Chondrocyte (in vitro differentiated cells): ENCODE measurements at places on chromosomes 7 and 10. TPM values are rescaled to one million over a fixed set of nuclear protein-coding genes. Genes with fewer than 3 reads are reported as not detected.

GRCh38 chr10:88260329-88261051, 322.6 kb downstream of the RNLS start:
- H3K27me3 ChIP-seq, result no peaks in the 10 kb centered on the region
- DNase-seq, result no peak
- H3K36me3 ChIP-seq, result no peaks in the 10 kb centered on the region
- peaks cover 7% of the 10 kb centered on the region for H3K4me1 ChIP-seq

- no peaks in the 10 kb centered on the region for H3K36me3 ChIP-seq
- no peak overlapping the region for H3K4me3 ChIP-seq
- DNase-seq, result no peak
- H3K27ac ChIP-seq, result no peak overlapping the region
- peaks cover 36% of the 10 kb centered on the region for H3K4me1 ChIP-seq
- H3K27me3 ChIP-seq, result no peaks in the 10 kb centered on the region
These were observed 494.0 kb downstream of the TNS3 start for GRCh38 chr7:47087866-47088265.

GRCh38 chr10:63083904-63084689, 49.0 kb upstream of the NRBF2 start:
- H3K27me3 ChIP-seq, result no peaks in the 10 kb centered on the region
- peaks cover 1% of the 10 kb centered on the region for H3K36me3 ChIP-seq
- DNase-seq, result no peak
- H3K27ac ChIP-seq, result peak overlapping the region; percentile 86

- no peak overlapping the region for H3K27ac ChIP-seq
- no peak overlapping the region for H3K4me3 ChIP-seq
- H3K4me1 ChIP-seq, result peaks cover 23% of the 10 kb centered on the region
- no peak for DNase-seq
These were observed 67.7 kb downstream of the COL13A1 start for GRCh38 chr10:69869291-69869961.

DNA sequence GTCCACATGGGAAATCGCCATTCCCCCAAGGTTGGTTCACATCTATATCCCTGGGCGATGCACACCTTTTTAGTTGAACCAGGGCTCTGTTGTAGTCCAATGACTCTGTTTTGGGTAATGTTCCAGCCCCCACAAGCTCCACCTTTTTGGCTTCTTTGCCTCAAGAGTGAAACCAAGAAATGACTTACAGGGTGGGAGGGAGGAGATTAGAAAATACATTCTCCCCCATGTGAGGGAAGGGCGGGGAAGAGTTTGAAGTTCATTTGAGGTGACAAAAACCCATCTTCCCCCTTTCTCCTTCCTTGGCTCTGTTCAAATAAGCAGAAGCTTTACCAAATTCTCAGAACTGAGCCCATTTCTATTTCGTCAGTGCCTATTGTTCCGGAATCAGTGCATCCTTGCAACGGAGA, 82.8 kb downstream of the GATA3 start:
- no peaks in the 10 kb centered on the region for H3K36me3 ChIP-seq
- no peak overlapping the region for H3K4me3 ChIP-seq
- no peaks in the 10 kb centered on the region for H3K4me1 ChIP-seq
- H3K27ac ChIP-seq, result no peak overlapping the region
- no peak for DNase-seq
- peaks cover 4% of the 10 kb centered on the region for H3K27me3 ChIP-seq

- DNase-seq, result no peak
- peaks cover 44% of the 10 kb centered on the region for H3K4me1 ChIP-seq
- H3K27ac ChIP-seq, result no peak overlapping the region
- no peak overlapping the region for H3K4me3 ChIP-seq
These were observed 76.5 kb downstream of the AUTS2 start for GRCh38 chr7:69674701-69675182.

- no peak overlapping the region for H3K27ac ChIP-seq
- no peaks in the 10 kb centered on the region for H3K27me3 ChIP-seq
- no peak overlapping the region for H3K4me3 ChIP-seq
- no peak for DNase-seq
These were observed 20.0 kb downstream of the AKR1D1 start for GRCh38 chr7:138095972-138096935.

- H3K27me3 ChIP-seq, result no peaks in the 10 kb centered on the region
- H3K4me1 ChIP-seq, result peaks cover 36% of the 10 kb centered on the region
- no peaks in the 10 kb centered on the region for H3K36me3 ChIP-seq
- H3K27ac ChIP-seq, result no peak overlapping the region
- DNase-seq, result no peak
- H3K4me3 ChIP-seq, result no peak overlapping the region
These were observed 3.1 kb upstream of the ARID5B start for GRCh38 chr10:61898435-61898778.

GRCh38 chr7:69687739-69688433, 89.6 kb downstream of the AUTS2 start:
- H3K4me3 ChIP-seq, result no peak overlapping the region
- peaks cover under 1% of the 10 kb centered on the region for H3K4me1 ChIP-seq
- no peaks in the 10 kb centered on the region for H3K27me3 ChIP-seq
- no peaks in the 10 kb centered on the region for H3K36me3 ChIP-seq
- H3K27ac ChIP-seq, result no peak overlapping the region

DNA sequence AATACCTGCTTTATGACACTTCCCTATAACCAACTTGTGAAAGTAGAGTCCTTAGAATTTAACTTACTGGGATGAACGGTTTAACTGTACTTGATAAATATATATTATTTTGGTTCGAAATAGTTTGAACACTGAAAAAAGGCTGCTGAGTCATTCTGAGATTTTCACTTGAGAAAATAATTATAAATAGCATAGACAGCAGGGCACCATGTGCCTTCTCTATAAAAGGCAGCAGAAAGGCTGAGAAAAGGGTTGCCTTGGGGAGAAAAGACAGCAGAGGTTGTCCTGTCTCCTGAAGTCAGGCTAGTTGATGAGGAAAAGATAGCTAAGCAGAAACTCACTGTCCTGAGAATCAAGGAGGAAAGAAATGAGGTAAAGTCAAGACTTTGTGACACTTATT, 92.4 kb downstream of the CTTNBP2 start:
- H3K4me3 ChIP-seq, result no peak overlapping the region
- DNase-seq, result no peak
- H3K36me3 ChIP-seq, result peaks cover 1% of the 10 kb centered on the region
- H3K4me1 ChIP-seq, result peaks cover 22% of the 10 kb centered on the region
- H3K27ac ChIP-seq, result peak overlapping the region; percentile 95

GRCh38 chr10:132810807-132811700, 25.1 kb upstream of the NKX6-2 start:
- H3K4me3 ChIP-seq, result no peak overlapping the region
- no peaks in the 10 kb centered on the region for H3K36me3 ChIP-seq
- no peaks in the 10 kb centered on the region for H3K4me1 ChIP-seq
- H3K27me3 ChIP-seq, result peaks cover 25% of the 10 kb centered on the region

DNA sequence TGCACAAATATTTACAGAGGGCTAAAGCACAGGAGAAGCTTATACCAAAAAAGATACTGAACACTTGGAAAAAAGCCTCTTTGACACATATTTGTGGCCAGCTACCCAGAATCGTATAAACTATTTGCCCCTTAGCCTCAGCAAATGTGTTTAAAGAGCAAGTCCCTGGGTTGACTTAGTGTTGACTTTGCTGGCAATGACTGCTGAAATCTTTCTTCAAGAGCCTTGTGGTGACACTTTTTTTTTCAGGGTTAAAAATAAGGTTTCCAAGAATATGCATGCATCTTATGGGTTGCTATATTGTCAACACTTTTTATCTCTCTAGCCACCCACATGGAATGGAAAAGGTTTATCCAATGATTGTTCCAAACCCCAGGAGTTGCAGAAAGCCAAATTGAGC, 14.9 kb upstream of the PLEKHS1 start:
- H3K4me1 ChIP-seq, result peaks cover 22% of the 10 kb centered on the region
- DNase-seq, result no peak
- peaks cover 5% of the 10 kb centered on the region for H3K27me3 ChIP-seq
- H3K27ac ChIP-seq, result no peak overlapping the region
- H3K4me3 ChIP-seq, result no peak overlapping the region

- no peaks in the 10 kb centered on the region for H3K36me3 ChIP-seq
- DNase-seq, result no peak
- H3K27ac ChIP-seq, result peak overlapping the region; percentile 4
- no peaks in the 10 kb centered on the region for H3K27me3 ChIP-seq
- H3K4me3 ChIP-seq, result no peak overlapping the region
- H3K4me1 ChIP-seq, result peaks cover 24% of the 10 kb centered on the region
These were observed 47.9 kb downstream of the PIP4K2A start for GRCh38 chr10:22666287-22667092.

- no peaks in the 10 kb centered on the region for H3K27me3 ChIP-seq
- peaks cover 18% of the 10 kb centered on the region for H3K4me1 ChIP-seq
- H3K4me3 ChIP-seq, result no peak overlapping the region
- peaks cover 3% of the 10 kb centered on the region for H3K36me3 ChIP-seq
These were observed 79.7 kb downstream of the TBXAS1 start for GRCh38 chr7:139908792-139909191.

DNA sequence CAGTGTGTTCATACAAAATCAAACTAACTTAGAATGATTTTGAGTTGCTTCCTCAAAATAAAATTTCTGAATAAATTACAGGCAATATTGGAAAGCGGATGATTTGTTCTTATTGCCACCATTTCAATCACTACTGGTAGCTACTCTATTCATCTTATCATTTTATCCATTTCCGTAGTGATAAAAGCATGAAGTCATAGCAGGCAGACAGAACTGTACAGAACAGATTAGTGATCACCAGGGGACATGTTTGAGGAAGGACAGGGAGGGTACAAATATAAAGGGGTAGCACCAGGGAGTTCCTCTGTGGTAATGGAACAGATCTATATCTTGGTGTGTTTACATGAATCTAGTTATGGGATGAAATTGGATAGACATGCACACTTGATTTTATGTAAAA, 138.5 kb downstream of the WNT2 start:
- DNase-seq, result no peak
- H3K4me1 ChIP-seq, result peaks cover 49% of the 10 kb centered on the region
- H3K27ac ChIP-seq, result no peak overlapping the region
- peaks cover 22% of the 10 kb centered on the region for H3K36me3 ChIP-seq
- no peaks in the 10 kb centered on the region for H3K27me3 ChIP-seq
- no peak overlapping the region for H3K4me3 ChIP-seq

DNA sequence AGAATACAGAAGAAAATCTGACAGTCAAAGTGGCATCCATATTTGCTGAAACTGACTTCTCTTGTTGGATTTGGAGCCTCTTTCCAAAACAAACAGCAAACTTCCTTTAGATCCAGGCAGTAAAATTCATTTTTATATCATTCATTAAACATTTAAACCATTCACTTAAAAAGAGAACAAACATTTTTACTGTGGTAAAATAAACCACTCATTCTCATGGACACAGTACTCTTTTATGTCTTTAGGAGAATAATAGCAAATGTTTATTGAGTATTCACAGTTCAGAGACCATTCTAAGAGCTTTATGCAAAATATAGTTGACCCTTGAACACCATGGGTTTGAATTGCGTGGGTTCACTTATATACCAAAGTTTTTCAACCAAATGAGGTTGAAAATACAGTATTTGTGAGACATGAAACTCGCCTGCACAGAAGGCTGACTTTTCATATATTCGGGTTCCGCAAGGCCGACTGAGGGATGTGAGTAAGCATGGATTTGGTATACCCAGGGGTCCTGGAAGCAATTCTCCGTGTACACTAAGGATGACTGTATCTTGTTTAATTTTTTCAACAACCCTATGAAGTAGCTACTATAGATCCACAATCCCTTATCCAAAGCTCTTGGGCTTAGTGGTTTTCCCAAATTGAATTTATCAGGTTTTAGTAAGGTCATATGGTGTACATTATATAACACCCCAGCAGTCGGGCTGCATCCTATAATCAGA, 49.1 kb downstream of the ATXN7L1 start:
- H3K4me1 ChIP-seq, result peaks cover 46% of the 10 kb centered on the region
- no peak overlapping the region for H3K27ac ChIP-seq
- no peaks in the 10 kb centered on the region for H3K36me3 ChIP-seq
- no peak overlapping the region for H3K4me3 ChIP-seq
- no peak for DNase-seq

GRCh38 chr10:68553138-68553537, 7.0 kb upstream of the TET1 start:
- no peaks in the 10 kb centered on the region for H3K36me3 ChIP-seq
- DNase-seq, result no peak
- H3K27ac ChIP-seq, result no peak overlapping the region
- H3K4me1 ChIP-seq, result peaks cover 7% of the 10 kb centered on the region

GRCh38 chr7:139915864-139916716, 87.0 kb downstream of the TBXAS1 start:
- H3K4me1 ChIP-seq, result peaks cover 46% of the 10 kb centered on the region
- DNase-seq, result no peak
- H3K36me3 ChIP-seq, result no peaks in the 10 kb centered on the region
- no peaks in the 10 kb centered on the region for H3K27me3 ChIP-seq

DNA sequence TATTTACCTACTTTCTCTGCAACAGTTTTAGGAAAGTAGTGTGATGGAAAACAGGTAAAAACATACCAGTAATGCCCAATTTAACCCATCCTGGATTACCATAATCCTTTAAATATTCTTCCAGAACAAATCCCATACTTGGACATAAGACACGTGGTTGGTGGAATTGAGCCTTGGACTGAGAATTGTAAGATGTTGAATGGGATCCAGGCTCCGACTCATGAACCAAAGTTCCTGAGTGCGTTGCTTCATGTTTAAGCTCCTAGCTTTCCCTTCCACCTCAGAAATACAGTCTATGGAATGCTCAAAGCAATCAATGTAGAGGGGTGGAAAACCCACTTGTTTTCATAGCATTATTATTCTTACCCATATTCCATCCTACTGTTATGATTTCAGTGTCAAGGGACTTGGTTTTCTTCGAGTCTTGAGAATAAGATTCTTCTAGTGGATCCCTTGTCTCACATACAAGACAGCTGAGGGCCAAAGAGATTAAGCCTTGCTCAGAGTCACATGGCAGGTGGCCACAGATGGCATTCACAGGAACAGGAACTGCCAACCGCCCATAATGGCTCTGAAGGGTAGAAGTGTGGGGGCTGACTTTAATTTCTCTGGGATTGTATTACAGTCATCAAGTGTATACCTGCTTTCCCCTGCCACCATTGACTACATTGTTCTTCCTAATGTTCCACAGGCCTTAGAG, 171.2 kb downstream of the GFRA1 start:
- H3K36me3 ChIP-seq, result peaks cover 1% of the 10 kb centered on the region
- H3K4me3 ChIP-seq, result no peak overlapping the region
- no peak for DNase-seq
- no peaks in the 10 kb centered on the region for H3K27me3 ChIP-seq

CALN1 gene
- not detected in 3 replicates for total RNA-seq

RAB19 gene
- not detected in 3 replicates for total RNA-seq

CLDN4 gene
- 0.35 to 0.80 TPM (median 0.51 TPM) in 3 replicates for total RNA-seq

IQUB gene
- total RNA-seq, result 0.36 to 1.2 TPM (median 0.37 TPM) in 3 replicates

TAS2R60 gene
- not detected in 3 replicates for total RNA-seq

CYP26C1 gene
- 0.10 to 0.25 TPM (median 0.15 TPM) in 3 replicates for total RNA-seq

NPFFR1 gene
- not detected in 3 replicates for total RNA-seq

PCDH15 gene
- 0.12 TPM in 1 of 3 replicates, not detected in the others for total RNA-seq

OR6B1 gene
- total RNA-seq, result not detected in 3 replicates

CREM gene
- total RNA-seq, result 21.6 to 25.5 TPM (median 23.4 TPM) in 3 replicates

KIAA1549 gene
- total RNA-seq, result 4.7 to 9.2 TPM (median 8.5 TPM) in 3 replicates

H2BK1 gene
- not detected in 3 replicates for total RNA-seq
